ENCODE measurements at places on chromosomes 13 and 19. TPM values are rescaled to one million over a fixed set of nuclear protein-coding genes. Genes with fewer than 3 reads are reported as not detected.
A peak's percentile ranks its signal among the peaks of the same experiment; 100 is the strongest.

GRCh38 chr13:97119943-97120342 lies 102.2 kb upstream of the MBNL2 start:
- no peak for DNase-seq
- peaks cover 65% of the 10 kb centered on the region for H3K4me1 ChIP-seq
- no peak overlapping the region for H3K27ac ChIP-seq
- H3K36me3 ChIP-seq: no peaks in the 10 kb centered on the region

DNA sequence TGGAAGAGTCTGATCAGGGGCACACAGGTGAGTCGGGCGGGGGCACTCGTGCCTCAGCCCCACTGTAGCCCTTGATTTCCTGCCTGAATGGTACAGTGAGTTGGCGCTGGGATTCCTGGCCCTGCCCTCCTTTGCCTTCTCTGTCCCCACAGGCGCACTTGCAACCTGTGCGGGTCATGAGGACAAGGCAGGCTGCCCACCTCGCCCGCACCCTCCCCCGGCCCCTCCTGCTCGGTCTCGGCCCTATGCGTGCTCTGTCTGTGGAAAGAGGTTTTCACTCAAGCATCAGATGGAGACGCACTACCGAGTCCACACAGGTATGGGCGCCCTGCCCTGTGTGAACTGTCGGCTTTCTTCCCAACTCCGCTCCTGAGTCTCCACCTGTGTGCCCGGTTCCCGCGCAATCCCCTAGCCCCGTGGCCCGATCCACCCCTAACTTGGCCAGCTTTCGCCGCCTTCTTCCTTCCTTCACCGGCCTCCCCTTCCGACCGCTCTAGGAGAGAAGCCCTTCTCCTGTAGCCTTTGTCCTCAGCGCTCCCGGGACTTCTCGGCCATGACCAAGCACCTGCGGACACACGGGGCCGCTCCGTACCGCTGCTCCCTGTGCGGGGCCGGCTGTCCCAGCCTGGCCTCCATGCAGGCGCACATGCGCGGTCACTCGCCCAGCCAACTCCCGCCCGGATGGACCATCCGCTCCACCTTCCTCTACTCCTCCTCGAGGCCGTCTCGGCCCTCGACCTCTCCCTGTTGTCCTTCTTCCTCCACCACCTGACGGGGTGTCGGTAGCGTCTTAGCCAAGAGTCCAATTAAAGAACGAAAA lies 1.6 kb upstream of the KMT2B start:
- no peak for DNase-seq
- no peaks in the 10 kb centered on the region for H3K27me3 ChIP-seq
- no peaks in the 10 kb centered on the region for H3K36me3 ChIP-seq
- peak overlapping the region; percentile 91 for H3K27ac ChIP-seq

DNA sequence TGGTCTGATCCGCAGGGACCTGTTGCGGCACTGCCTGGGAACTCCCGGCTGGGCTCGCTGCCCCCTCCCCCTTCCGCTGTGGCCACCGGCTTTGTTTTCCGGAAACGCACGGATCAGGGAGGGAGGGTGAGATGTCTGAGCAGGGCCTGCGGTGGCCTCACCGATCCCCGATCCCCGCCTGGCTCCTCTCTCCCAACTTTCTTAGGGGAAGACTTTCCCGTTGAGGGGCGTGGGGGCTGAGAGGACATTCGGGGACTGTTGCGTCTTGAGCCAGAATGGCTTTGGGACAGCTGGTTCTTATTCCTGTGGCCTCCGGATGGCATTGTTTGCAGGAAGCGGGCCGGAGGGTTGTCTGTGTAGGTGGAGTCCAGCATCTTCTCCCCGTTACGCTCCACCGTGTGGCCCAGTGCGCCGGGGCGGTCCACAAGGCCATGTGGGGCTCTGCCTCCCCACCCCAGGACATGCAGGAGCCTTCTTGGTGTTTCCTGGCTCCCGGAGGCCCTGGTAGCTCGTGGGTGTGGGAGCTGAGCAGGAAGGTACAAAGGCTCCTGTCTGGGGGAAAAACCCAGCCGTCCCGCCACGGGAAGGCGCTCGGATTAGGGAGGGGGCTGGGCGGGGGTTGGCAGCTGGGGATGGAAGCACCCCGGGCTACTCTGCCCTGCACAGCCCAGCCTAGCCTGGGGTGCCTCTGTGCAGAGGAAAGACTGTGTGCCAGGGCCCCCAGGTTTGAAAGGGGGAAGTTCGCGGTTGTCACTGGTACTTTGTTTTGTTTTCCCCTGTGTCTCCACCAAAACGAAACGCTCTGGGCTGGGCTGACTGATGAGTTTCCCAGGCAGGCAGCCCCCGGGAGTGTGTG lies 1.3 kb downstream of the CSNK1G2 start:
- no peaks in the 10 kb centered on the region for H3K36me3 ChIP-seq
- no peaks in the 10 kb centered on the region for H3K4me1 ChIP-seq

DNA sequence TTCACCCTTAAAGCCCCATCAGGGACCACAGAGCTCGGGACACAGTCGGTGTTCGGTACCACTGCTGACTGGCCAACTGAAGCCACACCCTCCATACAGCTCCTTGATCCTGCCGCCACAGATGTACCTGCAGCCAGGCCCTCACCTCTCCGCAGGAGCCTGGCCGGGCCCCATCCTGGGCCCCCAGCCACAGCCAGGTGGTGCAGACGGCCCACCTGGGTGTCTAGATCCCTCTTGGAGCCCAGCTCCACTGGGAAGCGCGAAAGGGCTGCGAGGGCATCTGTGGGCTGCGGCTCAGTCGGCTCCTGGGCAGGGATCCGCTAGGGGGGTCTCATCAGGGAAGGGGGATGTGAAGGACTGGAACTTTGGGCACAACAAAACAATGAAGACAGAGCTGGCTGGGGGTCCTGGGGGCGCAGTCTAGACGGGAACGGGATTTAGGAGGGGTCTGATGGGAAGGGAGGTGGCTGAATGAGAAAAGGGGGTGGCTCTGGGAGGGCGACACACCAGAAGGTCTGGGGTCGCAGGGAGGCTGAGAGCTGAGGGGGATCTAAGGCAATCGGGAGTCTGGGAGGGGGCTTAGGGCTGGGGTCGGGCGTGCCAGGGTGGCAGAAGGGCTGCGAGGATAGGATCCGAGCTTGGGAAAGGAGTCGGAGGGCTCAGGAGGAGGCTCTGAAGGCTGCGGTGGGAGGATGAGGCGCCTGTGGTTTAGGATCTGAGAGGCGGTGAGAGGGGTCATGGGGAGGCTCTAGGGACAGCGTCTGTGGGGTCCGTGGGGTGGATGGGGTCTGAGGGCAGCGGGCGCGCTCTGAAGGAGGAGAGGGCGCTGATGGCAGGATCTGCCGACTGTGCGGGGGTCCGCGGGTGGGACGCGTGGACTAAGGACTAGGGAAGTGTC lies 15.8 kb downstream of the PRODH2 start:
- no peak overlapping the region for H3K4me3 ChIP-seq
- no peaks in the 10 kb centered on the region for H3K27me3 ChIP-seq
- no peaks in the 10 kb centered on the region for H3K4me1 ChIP-seq
- no peaks in the 10 kb centered on the region for H3K36me3 ChIP-seq
- no peak overlapping the region for H3K27ac ChIP-seq

GRCh38 chr19:55472463-55472862 lies 4.0 kb upstream of the ZNF628 start:
- H3K4me1 ChIP-seq: peaks cover 10% of the 10 kb centered on the region
- no peak overlapping the region for H3K4me3 ChIP-seq
- no peaks in the 10 kb centered on the region for H3K36me3 ChIP-seq

DNA sequence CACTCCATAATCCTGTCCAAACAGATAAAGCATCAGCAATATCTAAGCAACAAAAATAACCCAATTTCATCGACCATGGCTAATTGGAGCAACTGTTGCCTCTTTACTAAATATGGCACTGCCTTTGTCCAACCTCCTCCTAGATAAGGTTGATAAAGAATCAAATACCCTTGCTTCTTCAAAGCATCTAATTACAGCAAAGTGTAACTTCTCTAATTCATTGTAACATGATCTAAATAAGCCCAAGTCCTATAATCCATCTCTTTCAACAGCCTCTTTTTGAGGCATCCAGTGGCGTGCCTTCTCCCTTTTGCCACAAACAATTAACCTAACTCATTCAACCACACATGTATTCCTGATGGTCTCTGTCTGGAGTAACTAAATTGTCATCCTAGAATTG lies 81.7 kb upstream of the KLHL1 start:
- H3K27ac ChIP-seq: no peak overlapping the region
- H3K4me1 ChIP-seq: no peaks in the 10 kb centered on the region
- no peaks in the 10 kb centered on the region for H3K27me3 ChIP-seq
- no peak overlapping the region for H3K4me3 ChIP-seq
- H3K36me3 ChIP-seq: no peaks in the 10 kb centered on the region

GRCh38 chr19:4717966-4718701 lies 5.5 kb downstream of the DPP9 start:
- no peak for DNase-seq
- H3K27ac ChIP-seq: no peak overlapping the region
- H3K27me3 ChIP-seq: no peaks in the 10 kb centered on the region
- H3K4me1 ChIP-seq: peaks cover 15% of the 10 kb centered on the region

DNA sequence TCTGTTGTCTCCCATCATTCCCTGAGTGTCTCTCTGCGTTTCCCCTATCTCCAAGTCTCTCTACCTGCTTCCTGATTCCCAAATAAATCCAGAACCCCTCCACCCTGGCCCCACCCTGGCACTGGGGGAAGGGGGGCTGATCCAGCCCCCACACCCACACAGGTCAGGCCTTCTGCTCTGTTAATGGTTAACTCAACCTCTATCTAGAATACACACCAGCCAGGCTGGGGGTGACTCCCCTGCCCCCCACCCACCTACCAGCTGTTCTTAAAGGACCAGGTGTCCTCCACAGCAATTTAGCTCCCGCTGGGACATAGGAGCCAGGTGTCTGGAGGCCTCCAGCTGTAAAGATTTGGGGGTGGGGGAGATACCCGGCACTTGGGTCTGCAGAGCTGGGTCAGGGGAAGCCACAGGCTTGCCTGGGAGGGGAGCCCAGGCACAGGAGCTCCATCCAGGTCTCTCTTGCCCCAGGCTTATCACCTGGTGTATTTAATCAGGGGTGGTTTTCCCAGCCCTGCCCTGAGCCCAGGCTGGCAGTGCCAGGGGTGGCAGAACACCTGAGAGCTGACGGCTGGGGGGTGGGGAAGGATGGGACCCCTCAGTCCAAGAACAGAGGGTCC lies 3.9 kb downstream of the IRF2BP1 start:
- H3K4me3 ChIP-seq: no peak overlapping the region
- H3K36me3 ChIP-seq: no peaks in the 10 kb centered on the region
- peaks cover 2% of the 10 kb centered on the region for H3K4me1 ChIP-seq
- no peak overlapping the region for H3K27ac ChIP-seq

DNA sequence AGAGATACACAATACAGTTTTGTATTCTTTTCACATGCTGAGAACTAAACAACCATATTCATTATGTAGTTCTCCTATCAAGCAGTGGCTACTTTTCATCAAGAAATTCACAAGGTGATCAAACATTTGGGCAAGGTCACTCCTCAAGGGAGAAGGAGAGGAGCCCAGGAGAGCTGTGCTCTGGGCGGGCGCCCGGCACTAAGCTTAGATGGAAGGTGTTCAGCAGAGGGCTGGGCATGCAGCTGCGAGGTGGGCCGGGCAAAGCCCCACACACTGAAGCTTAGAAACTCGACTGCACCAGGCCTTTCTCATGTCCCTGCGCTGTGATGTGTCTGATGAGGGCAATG lies 30.4 kb upstream of the SPACA7 start:
- no peaks in the 10 kb centered on the region for H3K4me1 ChIP-seq
- no peak overlapping the region for H3K27ac ChIP-seq
- DNase-seq: no peak

- no peaks in the 10 kb centered on the region for H3K27me3 ChIP-seq
- DNase-seq: no peak
- no peak overlapping the region for H3K4me3 ChIP-seq
- no peak overlapping the region for H3K27ac ChIP-seq
- no peaks in the 10 kb centered on the region for H3K4me1 ChIP-seq
Measured at GRCh38 chr13:58960888-58961287, 1202.8 kb downstream of the DIAPH3 start.

DNA sequence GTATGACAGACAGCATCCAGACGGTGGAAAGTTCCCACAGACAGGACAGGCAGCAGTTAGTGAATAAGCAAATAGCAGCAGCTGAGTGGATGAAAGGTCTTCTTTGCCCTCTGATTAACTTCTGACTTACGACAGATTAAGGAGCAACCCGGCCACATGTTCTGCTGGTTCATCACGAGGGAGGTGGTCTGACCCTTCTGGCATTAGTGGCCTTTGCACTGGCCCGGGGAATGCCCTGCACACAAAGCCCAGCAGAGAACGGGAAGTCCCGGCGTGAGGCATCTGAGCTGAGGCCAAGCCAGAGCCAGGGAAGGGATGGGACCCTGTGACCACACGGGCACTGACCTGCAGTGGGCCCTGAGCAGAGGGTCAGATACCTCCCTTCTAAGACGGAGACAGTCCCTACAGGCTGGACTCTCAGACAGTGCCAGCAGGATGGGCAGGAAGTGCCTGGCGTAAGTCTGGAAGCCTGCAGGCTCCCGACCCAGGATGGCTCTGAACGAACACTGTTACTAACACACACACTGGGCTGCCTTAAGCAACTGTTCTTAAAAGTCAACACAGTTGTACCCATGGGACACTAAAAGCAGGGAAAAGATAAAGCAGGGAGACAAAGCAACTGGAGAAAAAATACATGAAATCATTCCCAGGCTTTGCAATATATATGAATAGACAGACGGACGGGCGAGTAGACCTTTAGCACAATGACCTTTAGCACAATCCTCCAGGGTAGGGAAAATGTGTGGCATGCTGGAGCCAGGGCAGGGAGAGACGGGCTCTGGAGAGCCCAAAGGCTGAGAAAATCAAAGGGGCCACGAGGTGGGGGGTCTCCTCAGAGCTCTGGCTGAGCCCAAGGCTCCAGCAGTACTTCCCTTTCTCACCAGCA lies 6.3 kb downstream of the C19orf12 start:
- H3K4me1 ChIP-seq: peaks cover 3% of the 10 kb centered on the region
- DNase-seq: no peak

DNA sequence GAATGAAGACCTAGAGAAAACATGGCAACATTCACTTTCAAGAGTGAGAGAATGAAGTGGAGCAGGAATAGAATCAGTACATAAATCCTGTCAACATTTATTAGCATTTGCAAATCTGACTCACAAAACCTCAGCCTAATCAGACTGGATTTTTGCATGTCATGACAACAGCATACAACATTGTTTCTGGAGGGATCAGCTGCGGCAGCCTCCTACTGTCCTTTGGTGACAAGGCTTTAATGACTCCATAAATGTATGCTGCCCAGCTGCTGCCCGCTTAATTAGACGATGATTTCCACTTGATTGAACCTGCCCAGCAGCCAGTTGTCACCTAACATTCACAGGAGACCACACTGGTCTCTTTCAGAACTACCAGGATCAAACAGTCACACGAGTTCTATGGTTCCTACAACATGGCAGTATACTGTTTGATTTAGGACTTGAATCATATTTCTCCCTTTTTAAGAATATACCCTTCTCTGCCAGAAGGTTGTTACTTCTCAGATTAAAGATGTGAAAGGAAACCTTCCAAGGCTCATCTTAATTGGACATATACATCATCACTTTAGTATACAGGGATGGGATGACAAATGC lies 9.3 kb downstream of the EBPL start:
- no peak overlapping the region for H3K27ac ChIP-seq
- no peak overlapping the region for H3K4me3 ChIP-seq
- H3K36me3 ChIP-seq: peaks cover 7% of the 10 kb centered on the region
- DNase-seq: no peak

The KLK3 gene
- not detected for total RNA-seq

The SPPL2B gene
- total RNA-seq: 86.1 TPM

The LILRA5 gene
- total RNA-seq: 5.9 TPM

The IZUMO1 gene
- 1.2 TPM for total RNA-seq
